ENCODE measurements at places on chromosomes 2 and 18.

GRCh38 chr2:48129293-48129950, 223.1 kb upstream of the FBXO11 start:
- DNase-seq, result no peak

DNA sequence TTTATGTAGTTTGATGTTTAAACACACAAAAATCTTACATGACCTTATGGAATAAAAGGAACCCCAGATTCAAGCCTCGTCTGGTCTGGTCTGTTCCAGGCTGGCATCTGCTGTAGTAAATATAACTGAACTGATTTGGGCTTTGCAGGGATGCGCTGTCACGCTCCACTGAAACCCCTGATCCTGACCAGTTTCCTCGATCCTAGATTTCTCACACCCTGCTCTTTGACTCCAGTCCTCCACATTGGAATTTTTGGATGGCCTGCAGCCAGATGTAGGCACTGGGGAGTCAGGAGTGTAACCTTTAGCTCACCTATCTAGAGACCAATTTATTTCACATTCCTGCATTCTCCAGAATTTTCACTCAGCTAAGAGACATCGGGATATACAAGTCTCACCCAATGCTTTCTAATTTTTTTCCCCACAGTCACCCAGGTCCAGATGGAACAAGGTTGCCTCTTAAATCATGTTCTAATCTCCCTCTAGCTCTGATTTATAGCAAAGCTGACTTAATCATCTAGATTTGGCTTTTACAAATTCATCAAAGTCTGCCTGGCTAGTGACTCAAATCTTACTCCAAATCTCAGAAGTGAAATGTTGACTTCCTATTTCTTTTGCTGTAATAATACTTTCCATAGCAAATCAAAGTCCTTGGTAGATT, 219.6 kb downstream of the CD226 start:
- no peak for DNase-seq

GRCh38 chr2:239378918-239379640, 21.7 kb downstream of the HDAC4 start:
- DNase-seq, result no peak

DNA sequence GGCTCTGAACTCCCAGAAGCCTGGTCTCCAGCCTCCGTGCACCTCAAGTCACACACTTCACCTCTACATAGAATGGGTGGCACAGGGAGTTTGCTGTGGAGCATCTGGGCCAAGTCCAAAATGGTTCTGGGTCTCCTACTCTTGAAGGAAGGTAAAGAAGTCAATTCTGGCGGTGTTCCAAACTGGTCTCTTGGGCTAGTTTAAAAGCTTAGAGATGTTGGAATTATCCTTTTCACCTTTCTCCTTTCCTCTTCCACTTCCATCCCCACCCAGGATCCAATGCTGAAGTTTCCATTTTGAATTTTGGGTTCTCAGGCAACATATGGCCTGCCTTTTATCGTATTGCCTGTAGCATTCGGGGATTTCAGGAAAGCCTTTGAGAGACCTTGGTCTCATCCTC, 325.2 kb downstream of the PDE11A start:
- no peak for DNase-seq

GRCh38 chr18:27411911-27412310, 226.8 kb upstream of the CHST9 start:
- no peak for DNase-seq

- DNase-seq, result no peak
Observed at GRCh38 chr2:32711219-32711618, 83.4 kb downstream of the TTC27 start.

Measured in stimulated activated CD4-positive, alpha-beta T cell treated with anti-CD3 and anti-CD28 coated beads, TNF-alpha, amount 100 ng/mL, for 4 hours (primary cell).